GOT3 (cell line): ENCODE measurements at places on chromosomes 11 and 22.

DNA sequence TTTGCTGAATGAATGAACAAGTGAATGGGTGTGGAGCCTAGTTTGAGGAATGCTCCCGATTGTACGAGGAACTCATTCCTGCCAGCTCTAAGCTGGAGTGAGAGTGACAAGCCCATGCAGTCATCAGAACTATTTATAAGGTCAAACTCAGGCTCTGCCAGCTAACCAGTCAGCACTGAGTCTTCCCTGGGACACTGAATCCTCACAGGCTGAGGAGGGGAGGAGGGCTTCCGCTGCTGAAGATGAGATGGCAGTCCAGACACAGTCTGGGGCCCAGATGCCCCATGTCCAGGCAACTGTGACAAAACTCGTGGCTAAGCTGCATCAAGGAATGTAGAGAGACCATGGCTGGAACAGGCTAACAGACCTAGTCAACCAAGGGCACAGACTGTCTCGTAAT is 4.0 kb downstream of the LRP4 start:
- DNase-seq = no peak

DNA sequence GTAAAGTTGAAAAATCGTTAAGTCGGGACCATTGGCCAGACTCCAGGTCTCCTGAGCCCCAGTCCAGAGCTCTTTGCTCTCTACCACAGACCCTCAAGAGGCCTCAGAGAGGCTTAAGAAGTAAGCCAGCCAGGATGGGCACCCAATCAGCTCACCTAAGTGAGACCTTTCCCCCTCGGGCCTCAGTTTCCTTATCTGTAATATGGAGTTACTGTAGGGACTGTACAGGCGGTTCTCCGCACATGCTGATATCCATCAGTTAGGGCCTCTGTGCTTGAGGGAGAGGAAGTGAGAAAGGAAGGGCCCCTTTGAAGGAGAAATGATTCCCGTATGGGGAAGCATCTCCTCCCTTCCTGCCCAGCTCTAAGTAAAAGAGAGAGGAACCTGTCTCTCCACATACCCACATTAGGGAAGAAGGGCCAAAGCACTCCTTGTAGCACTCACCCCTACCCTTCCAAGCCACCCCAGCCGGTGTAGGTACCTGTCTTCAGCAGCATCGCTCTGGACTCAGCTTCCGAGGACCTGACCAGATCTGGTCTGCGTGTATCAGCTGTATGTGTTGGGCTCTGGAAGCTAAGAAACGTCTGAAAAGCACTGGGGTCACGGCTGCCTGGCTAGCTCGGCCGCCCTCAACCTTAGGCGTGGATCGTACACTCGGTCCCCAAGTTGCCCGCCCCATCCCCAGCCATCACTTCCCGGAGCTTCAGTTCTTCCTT is 653 bp downstream of the NAGA start:
- DNase-seq = no peak

DNA sequence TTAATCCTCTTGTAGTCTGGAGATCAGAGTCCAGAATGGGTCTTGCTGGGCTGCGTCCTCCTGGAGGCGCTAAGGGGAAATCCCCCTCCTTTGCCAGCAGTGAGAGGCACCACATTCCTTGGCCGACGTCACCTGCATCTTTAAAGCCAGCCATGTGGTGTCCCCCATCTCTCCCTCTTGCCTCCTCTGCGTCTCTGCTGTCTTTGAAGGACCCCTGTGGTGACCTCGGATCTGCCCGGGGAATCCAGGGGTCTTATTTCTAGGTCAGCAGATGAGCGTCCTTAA is 27.2 kb upstream of the PARVB start:
- DNase-seq = no peak

DNA sequence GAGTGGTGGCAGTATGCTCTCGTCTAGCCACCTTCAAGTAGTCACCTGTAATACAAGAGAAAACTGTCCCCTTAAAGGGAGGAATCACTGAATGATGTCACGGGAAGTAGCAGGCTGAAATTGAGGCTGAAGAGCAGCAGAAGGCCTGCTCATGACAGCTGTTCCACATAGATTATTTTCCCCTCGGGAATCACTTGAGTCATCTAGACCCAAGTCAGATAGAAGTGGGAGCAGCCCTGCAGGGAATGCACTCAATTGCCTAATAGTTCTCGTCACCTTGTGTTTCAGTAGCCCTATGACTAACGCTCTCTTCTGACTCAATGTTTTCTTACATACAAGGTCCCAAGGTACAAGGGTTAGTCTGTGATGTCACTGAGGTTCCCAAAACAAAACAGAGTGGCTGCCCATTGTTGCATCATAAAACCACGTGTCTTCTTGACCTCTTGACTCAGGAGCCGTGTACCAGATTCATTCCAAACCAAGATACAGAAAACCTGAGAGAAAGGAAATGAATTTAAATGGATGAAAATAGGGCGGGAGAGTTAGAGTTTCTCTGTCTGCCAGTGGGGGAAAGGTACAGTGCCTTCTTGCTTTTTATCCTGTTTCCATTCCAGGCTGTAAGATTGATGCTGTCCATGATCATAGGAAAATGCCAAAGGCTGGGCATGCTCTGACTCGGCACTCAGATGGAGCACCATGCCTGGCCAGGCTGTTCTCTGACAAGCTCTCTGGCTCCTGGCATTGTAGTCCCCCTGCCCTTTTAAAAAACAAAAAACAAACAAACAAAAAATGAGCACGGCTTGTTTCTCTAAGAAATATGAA is 21.6 kb upstream of the C11orf96 start:
- DNase-seq = peak; percentile 39
